Small intestine (tissue), 16 donors: ENCODE measurements at places on chromosomes 12 and 14.

- no peak for DNase-seq
Observed at GRCh38 chr14:103680491-103681231, 34.6 kb downstream of the XRCC3 start.

- no peak for DNase-seq
Observed at GRCh38 chr12:12660201-12660600, 35.8 kb downstream of the GPR19 start.

DNA sequence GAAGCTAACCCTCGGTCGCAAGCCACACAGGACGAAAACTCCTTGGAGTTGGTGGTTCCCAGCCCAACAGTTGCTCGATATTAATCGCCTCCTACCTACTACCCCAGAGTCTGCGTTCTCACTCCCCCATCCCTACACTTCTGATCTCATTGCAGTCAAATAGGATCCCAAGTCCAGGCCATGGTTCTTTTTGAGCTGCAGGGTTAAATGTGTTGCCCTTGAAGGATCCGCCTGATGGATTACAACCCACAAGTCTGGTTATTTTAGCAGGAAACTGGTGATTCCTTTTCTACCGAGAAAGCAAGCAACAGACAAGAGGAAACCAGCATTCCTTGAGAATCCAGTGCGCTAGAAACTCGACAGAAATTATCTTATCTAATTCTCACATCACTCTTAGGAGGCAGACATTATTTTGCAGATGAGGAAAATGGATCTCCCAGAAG lies 785 bp upstream of the NIN start:
- no peak for DNase-seq

DNA sequence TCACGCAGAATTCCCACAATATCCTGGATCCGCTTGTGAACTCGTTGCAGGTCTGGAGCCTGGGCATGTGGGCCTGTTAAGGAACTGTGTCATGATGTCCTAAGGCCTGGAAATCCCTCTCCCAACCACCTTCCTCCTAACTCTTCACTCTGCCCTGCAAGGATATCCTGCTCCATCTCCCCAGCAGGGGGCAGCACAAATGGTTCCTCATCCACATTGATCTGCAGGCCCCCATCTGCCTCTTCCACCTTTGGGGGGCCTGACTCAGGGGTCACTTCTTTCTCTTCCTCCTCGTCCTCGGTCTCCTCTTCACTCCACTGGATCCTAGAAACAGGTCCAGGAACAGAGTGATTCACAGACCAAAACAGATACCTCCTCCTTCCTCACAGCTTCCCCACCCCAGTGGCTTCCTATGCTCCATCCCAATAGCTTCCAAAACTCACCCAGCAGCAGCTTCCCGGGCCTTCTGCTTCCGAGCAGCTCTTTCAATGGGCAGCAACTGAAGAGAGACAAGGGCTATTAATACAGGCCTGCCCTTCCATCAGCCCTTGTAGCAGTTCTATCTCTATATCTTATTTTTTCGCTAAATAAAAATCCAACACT lies 4.5 kb downstream of the NOP2 start:
- DNase-seq: peak; percentile 71

DNA sequence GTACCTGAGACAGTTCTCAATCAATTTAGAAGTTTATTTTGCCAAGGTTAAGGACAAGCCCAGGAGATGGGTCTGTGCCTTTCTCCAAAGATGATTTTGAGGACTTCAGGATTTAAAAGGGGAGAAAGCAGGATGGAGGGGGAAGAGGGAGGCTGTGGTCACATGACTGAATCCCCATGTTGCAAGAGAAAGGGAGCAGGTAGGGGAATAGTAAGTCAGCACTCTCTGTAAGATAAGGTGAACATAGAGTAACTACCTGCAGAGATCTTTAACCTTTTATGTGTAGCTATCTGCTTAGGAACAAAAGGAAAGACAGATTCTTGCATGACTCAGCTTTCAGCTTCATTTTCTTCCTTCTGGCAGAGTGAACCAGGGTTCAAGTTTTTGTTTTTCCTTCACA lies 25.9 kb downstream of the DGLUCY start:
- peak; percentile 81 for DNase-seq

GRCh38 chr12:89278169-89278568 lies 74.1 kb downstream of the DUSP6 start:
- DNase-seq: no peak

GRCh38 chr12:20000229-20000849 lies 368.0 kb upstream of the PDE3A start:
- no peak for DNase-seq

- DNase-seq: no peak
Observed at GRCh38 chr14:85958069-85958468, 428.1 kb downstream of the FLRT2 start.

DNA sequence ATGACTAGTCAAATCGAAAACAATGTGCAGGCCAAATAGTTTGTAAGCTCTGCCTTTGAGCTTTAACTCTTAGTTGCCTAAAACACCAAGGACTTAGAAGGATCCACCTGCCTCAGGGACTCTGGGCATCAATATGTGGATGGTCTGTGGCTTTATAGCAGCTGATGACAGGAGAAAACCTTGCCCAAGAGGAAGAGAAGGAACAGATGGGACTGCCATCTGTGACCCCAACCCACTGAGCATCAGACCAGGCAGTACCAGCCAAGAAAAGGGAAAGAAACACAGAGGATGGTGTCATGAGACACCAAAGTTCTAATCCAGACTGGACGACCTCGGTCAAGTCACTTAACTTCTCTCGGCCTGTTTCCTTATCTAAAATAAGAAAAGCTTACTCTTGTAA lies 12.7 kb downstream of the TGFB3 start:
- no peak for DNase-seq

DNA sequence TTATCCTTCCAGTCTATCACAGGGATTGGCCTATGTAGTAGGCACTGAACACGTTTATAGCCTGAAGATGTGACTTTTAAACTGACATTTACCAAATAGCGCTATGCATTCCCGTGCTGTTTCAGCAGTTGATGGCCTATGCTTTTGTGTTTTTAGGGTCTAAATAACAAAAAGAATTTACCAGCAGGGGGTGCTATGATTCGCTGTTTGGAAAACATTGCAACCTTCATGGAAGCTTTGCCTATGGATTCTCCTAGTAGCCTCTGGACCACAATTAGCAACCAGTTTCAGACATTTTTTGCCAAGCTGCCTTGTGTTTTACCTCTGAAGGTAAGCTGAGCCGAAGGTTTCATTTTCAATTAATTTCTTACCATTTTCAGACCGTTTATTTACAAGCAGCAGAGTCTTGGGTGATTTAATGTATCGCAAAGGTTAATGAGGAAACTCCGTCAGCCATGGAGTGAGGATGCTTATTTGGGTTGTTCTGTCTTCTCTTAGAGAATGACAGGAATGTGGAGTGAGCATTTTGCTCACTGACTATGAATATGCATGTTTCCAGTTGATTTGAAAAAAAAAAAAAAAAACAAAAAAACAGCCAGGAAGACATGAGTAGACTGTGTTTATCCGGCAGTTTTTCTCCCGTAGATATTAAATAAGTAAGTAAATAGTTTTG lies 133.1 kb downstream of the PRIMA1 start:
- DNase-seq: peak; percentile 62

DNA sequence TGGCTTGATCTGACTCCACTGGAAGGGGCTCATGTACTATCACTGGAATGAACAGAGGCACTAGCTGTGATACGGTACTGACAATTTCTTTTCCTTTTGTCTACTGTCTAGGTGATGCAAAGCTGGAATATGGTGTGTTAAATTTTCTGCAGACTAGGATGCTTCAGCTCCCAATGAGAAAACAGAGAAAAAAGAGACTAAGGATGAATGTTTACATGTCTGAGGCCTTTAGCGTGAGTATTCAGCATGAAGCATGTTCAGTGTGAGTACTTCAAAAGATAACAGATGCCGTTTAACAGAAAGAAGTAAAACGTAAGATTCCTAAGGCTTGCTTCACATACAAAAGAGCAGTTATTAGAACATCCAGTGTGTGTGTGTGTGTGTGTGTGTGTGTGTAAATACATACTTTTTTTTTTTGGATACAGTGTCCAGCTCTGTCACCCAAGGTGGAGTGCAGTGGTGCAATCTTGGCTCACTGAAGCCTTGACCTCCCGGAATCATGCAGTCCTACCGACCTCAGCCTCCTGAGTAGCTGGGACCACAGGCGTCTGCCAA lies 92.3 kb upstream of the FERMT2 start:
- DNase-seq: no peak

GRCh38 chr12:130949806-130950205 lies 3.9 kb upstream of the ADGRD1 start:
- DNase-seq: no peak

- DNase-seq: no peak
Observed at GRCh38 chr12:11868027-11868426, 202.7 kb upstream of the BCL2L14 start.

- peak; percentile 53 for DNase-seq
Observed at GRCh38 chr12:123971770-123972456, 718 bp downstream of the CCDC92 start.
